ENCODE measurements at places on chromosomes 1 and 21. TPM values are rescaled to one million over a fixed set of nuclear protein-coding genes. Genes with fewer than 3 reads are reported as not detected.

PTPN22 gene
- total RNA-seq: 0.57 TPM

SETSIP gene
- not detected for total RNA-seq

DNA sequence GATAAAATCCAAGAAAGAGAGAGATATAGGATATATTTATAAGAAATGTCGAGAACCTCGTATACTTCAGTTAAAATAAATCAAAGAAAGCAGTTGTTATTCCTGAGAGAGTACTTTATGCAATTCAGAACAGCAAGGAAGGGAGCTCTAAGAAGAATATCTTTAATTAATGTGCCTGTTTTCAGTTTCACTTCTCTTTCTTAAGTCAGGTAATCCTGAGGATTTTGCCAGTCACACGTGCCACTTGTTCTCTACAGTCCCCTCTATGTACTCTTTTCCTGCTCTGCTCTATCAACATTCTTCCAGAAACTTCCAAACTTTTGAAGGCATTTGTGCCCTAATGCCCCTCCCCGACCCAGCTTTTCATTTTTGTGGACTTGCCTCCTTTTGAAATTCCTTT, 211.9 kb downstream of the AKT3 start:
- no peak for DNase-seq

SPAG17 gene
- not detected for total RNA-seq

HLX gene
- total RNA-seq: 5.5 TPM

LENEP gene
- total RNA-seq: not detected

- no peak for DNase-seq
Observed at GRCh38 chr1:48679859-48680258, 96.8 kb downstream of the BEND5 start.

DNA sequence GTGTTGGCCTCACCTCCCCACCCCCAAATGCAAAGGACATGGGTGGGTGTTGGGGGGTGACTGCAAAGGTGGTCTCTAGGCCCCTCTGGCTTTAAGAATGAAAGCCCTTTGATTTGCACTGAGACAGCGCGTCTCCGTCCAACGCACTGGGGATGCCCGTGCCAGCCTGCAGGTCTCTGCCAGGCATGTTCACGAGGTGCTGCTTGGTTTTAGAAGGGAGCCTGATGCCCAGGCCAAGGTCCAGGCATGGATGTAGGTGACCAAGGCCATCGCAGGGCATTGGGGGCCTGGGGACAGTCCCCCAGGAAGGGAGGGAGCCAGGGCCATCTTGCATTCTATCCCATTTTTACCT, 363.6 kb upstream of the VAMP3 start:
- DNase-seq: no peak

MSH4 gene
- 0.75 TPM for total RNA-seq

DNA sequence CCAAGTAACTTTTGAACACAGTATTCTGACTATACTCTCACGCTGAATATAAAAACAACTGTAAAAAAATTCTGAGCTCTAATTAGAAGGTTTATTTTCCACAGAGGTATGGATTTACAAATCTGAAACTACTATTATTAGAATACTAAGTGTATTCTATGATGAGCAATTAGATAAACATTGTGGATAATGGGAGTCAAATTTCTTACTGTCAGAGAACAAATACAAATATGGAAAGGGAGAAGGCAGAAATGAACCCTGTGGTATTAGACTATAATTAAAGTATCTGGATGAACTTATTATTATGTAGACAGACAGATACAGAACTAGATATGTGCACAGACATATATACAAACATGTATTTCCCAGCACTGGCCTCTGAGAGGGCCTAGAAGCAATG, 22.6 kb downstream of the ALDH9A1 start:
- DNase-seq: no peak

GRCh38 chr1:203361945-203362719, 11.2 kb upstream of the FMOD start:
- DNase-seq: no peak
